GM12878 (cell line): ENCODE measurements at places on chromosomes 12 and 14. TPM values are rescaled to one million over a fixed set of nuclear protein-coding genes. Genes with fewer than 3 reads are reported as not detected.

- no peak overlapping the region for H3K4me3 ChIP-seq
- H3K4me1 ChIP-seq, result no peaks in the 10 kb centered on the region
- DNase-seq, result no peak
- no peaks in the 10 kb centered on the region; the same call in 1 of the 2 replicates for H3K27me3 ChIP-seq
Observed at GRCh38 chr12:32501835-32502333, 102.5 kb downstream of the FGD4 start.

DNA sequence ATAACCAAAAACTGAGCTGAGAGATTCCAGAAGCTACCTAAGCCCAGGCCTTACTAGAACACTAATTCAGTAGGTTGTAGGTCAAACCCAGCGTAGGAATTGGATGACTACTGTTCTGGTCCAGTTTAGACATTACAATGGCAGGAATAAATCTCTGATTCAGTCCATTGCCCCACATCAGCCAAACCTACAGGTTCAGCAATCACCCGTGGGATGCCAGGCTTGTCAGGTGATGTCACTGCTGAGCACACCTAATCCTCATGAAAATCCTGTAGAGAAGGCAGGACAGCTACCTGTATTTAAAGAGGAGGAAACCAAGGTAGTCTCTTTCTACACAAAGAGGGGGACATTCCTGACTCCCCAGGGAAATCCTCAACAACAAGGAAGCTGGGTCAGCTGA is 63.7 kb downstream of the RFX4 start:
- H3K27ac ChIP-seq, result no peak overlapping the region
- no peak overlapping the region for H3K4me3 ChIP-seq
- H3K4me1 ChIP-seq, result no peaks in the 10 kb centered on the region
- DNase-seq, result no peak
- no peaks in the 10 kb centered on the region for H3K27me3 ChIP-seq
- no peaks in the 10 kb centered on the region for H3K36me3 ChIP-seq

Gene KRAS
- total RNA-seq, result 8.3 and 9.4 TPM in 2 replicates

DNA sequence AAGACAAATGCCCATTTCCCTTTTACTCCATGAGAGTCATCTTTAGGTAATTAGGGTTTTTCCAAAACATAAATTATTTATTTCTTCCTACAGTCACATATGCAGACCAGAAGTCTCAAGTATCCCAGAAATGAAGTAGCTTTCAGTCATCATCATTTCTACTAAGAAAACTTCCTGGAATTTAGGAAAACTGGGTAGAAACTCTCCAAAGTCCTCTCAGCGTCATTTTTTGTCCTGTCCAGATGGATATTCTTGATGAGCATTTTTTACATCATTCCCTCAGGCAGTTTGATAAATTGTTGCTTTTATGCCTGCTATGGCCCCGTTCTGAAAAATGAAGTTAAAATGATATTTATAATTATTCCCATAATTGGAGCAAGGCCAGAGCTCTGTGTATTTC is 93.9 kb upstream of the DCN start:
- H3K27me3 ChIP-seq, result no peaks in the 10 kb centered on the region
- H3K4me1 ChIP-seq, result no peaks in the 10 kb centered on the region
- no peak overlapping the region for H3K4me3 ChIP-seq
- no peak overlapping the region for H3K27ac ChIP-seq

GRCh38 chr14:55271572-55272298 is 514 bp downstream of the FBXO34 start:
- no peak for DNase-seq
- peaks cover 26% of the 10 kb centered on the region for H3K4me1 ChIP-seq
- peak overlapping the region; percentile 88 for H3K27ac ChIP-seq
- peak overlapping the region; percentile 93 for H3K4me3 ChIP-seq
- H3K36me3 ChIP-seq, result no peaks in the 10 kb centered on the region

DNA sequence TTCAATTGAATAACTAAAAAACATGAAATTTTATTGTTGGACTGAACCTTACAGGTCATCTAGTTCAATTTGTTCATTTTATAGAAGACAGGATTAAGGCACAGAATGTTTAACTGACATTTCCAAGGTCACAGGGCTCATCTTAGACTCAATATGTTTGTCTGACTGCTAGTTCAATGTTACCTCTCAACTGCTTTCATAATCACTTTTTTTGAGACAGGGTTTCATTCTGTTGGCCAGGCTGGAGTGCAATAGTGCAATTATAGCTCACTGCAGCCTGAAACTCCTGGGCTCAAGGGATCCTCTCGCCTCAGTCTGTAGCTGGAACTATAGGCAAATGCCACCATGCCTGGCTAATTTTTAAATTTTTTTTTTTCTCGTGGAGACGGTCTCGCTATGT is 24.4 kb upstream of the ITGA5 start:
- no peak overlapping the region for H3K4me3 ChIP-seq
- H3K27ac ChIP-seq, result no peak overlapping the region
- H3K36me3 ChIP-seq, result no peaks in the 10 kb centered on the region
- H3K4me1 ChIP-seq, result 0 out of 2 replicates have a peak, but pooled peaks cover 5% of the 10 kb centered on the region
- DNase-seq, result no peak
- no peaks in the 10 kb centered on the region; the same call in 1 of the 2 replicates for H3K27me3 ChIP-seq

Gene RASSF8
- 0.10 TPM in 1 of 2 replicates, not detected in the other for total RNA-seq

DNA sequence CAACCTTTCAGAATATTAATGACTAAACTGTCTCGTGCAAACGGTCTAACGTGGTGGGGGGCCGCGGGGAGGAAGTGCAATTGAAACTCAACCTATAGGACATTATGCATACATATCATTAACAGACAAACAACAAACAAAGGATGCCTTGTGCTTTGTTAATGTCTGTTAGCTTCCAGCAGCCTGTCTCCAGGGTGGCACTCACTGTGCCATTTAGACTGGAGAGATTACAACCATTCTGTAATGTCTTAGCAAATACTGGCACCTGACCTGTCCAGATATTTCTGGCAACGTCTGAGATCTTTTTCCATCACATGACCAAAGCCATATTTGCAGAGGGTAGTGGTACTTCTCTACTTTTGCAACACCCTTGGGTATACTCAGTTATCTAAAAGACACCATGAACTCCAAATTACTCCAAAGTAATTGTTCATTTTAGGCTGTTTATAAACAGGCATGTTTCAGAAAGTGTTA is 11.6 kb downstream of the BHLHE41 start:
- no peaks in the 10 kb centered on the region for H3K36me3 ChIP-seq
- peaks cover 17% of the 10 kb centered on the region for H3K4me1 ChIP-seq
- H3K4me3 ChIP-seq, result peak overlapping the region; percentile 73; the same call in 1 of the 2 replicates
- no peak for DNase-seq
- no peak overlapping the region for H3K27ac ChIP-seq

GRCh38 chr14:76904740-76905569 is 78.7 kb downstream of the LRRC74A start:
- no peaks in the 10 kb centered on the region for H3K36me3 ChIP-seq
- no peaks in the 10 kb centered on the region for H3K27me3 ChIP-seq
- DNase-seq, result peak; percentile 84
- H3K27ac ChIP-seq, result peak overlapping the region; percentile 38
- peaks cover 11% of the 10 kb centered on the region for H3K4me1 ChIP-seq

DNA sequence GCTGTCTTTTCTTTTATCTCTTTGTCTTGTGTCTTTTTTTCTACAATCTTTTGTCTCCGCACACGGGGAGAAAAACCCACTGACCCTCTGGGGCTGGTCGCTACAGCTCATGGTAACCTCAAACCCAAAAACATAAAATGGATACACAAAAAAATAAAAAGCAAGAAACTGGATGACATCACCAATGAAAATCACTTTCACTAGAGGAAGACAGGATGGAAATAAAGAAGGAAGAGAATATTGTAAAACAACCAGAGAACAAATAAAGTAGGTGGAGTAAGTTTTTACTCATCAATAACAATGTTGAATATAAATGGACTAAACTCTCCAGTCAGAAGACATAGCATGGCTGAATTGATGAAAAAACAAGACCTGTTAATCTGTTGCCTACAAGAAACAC is 17.6 kb downstream of the MIPOL1 start:
- H3K4me1 ChIP-seq, result no peaks in the 10 kb centered on the region
- H3K27ac ChIP-seq, result no peak overlapping the region
- no peaks in the 10 kb centered on the region for H3K27me3 ChIP-seq
- no peak overlapping the region for H3K4me3 ChIP-seq
- DNase-seq, result no peak

Gene GALNT16
- 0.03 TPM in 1 of 2 replicates, not detected in the other for total RNA-seq

Gene CLEC6A
- not detected in 2 replicates for total RNA-seq

Gene WNT1
- total RNA-seq, result not detected in 2 replicates

Gene C12orf50
- total RNA-seq, result not detected in 2 replicates

DNA sequence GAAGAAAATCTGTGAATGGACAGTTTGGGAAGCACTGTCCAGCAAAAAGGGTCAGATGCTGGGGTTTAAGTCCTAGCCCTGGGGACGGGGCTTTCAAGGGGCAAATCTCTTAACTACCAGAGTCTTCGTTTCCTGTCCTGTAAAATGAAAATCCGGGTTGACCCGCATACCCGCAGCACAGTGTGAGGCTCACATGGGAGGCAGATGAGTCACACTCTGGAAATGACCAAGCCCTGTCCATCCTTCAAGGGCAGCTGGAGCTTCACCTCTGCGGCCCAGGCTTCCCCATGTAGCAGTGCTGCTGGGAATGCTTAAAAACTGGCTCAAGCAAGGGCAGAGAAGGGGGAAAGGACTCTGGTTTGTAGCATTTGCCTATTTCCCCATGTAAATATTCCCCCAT is 19.0 kb downstream of the FAM181A start:
- no peaks in the 10 kb centered on the region for H3K27me3 ChIP-seq
- peaks cover 3% of the 10 kb centered on the region for H3K4me1 ChIP-seq
- no peak overlapping the region for H3K4me3 ChIP-seq
- no peaks in the 10 kb centered on the region for H3K36me3 ChIP-seq
- no peak for DNase-seq
- no peak overlapping the region for H3K27ac ChIP-seq

- H3K4me1 ChIP-seq, result no peaks in the 10 kb centered on the region
- no peaks in the 10 kb centered on the region for H3K36me3 ChIP-seq
- no peak overlapping the region for H3K27ac ChIP-seq
- H3K27me3 ChIP-seq, result peaks cover 3% of the 10 kb centered on the region
Observed at GRCh38 chr12:54697851-54698250, 49.7 kb upstream of the DCD start.

- peak overlapping the region; percentile 49 for H3K4me3 ChIP-seq
- no peaks in the 10 kb centered on the region for H3K36me3 ChIP-seq
- no peaks in the 10 kb centered on the region; the same call in 1 of the 2 replicates for H3K4me1 ChIP-seq
Observed at GRCh38 chr12:109358154-109358869, 10.6 kb downstream of the MYO1H start.

GRCh38 chr12:94329366-94329765 is 130.3 kb downstream of the CEP83 start:
- H3K36me3 ChIP-seq, result peaks cover 9% of the 10 kb centered on the region; the same call in 1 of the 2 replicates
- H3K27ac ChIP-seq, result no peak overlapping the region
- no peaks in the 10 kb centered on the region for H3K27me3 ChIP-seq
- no peak overlapping the region for H3K4me3 ChIP-seq

Gene AKAP3
- 1.5 TPM in 2 replicates for total RNA-seq

- H3K27me3 ChIP-seq, result no peaks in the 10 kb centered on the region
- H3K4me1 ChIP-seq, result peaks cover 28% of the 10 kb centered on the region
- peak within 1 kb of the TSS; percentile 28; the same call in 1 of the 2 replicates for H3K27ac ChIP-seq
- H3K36me3 ChIP-seq, result no peaks in the 10 kb centered on the region
Observed at GRCh38 chr12:121132601-121133481, at the start of gene P2RX7. Gene P2RX7 (plus strand): TSS chr12:121132876. CDS start chr12:121132971, 95 bp downstream.

DNA sequence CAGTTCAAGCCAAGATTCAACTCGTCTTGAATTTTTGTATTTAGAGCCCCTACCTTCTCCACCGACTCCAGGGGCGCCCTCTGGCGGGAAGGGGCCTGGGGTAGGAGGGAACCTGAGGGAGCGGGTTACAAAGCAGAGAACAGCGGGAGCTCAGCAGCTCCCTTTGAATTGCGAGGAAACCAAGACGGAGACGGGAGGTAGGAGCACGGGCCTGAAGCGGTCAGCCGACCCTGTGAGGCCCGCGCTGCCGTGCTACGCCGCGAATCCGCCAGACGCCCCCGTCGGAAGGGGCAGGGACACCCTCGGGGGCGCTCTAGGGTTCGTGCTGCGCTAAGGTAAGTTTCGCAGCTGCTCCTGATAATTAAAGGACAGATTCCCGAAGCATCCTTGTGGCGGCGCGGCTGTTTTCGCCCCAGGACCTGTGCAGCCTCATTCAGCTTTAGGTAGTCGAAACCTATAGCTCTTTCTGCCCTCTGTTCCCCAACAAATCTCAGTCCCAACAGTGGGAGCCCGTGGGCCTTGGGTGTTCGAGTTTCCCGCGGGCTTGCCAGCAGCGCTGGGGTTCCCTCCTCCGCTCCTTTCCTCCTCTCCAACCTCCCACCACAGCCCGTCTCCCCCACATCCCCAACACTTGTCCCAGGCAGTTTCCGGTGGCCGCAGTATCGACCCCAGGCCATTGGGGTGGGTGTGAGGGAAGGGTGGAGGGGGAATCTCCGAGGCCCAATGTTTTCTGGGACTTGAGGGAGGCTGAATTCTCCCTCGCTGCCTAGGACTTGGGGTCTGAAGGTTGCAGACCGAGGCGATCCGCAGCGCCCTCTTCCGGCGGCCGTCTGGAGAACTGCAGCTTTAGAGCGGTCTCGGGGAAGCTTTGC is 5.1 kb upstream of the NKX2-1 start:
- no peaks in the 10 kb centered on the region for H3K36me3 ChIP-seq
- no peak overlapping the region for H3K4me3 ChIP-seq

DNA sequence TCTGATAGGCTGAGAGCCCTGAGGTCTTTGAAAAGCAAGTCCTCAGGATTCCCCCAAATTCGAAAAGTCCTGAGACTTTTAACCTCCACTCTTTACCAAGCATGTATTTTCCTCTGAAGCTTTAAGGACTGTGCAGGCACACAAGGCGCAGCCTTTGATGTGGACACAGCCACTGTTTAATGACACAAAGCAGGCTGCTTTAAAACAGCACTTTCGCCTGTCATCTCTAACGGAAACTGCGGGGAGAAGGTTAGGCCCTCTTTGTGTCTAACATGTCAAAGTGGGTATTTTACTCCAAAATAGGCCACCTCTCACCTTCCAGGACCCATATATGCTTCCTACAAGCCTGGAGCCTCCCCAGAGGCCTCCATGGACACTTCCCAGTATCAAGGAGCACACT is 159.2 kb downstream of the GCH1 start:
- H3K4me1 ChIP-seq, result no peaks in the 10 kb centered on the region
- H3K4me3 ChIP-seq, result no peak overlapping the region
- H3K27me3 ChIP-seq, result no peaks in the 10 kb centered on the region
- no peaks in the 10 kb centered on the region for H3K36me3 ChIP-seq

Gene GCH1
- 36.8 and 39.1 TPM in 2 replicates for total RNA-seq

Gene RBM23
- 61.4 and 66.1 TPM in 2 replicates for total RNA-seq

Gene C1QL4
- not detected in 2 replicates for total RNA-seq

DNA sequence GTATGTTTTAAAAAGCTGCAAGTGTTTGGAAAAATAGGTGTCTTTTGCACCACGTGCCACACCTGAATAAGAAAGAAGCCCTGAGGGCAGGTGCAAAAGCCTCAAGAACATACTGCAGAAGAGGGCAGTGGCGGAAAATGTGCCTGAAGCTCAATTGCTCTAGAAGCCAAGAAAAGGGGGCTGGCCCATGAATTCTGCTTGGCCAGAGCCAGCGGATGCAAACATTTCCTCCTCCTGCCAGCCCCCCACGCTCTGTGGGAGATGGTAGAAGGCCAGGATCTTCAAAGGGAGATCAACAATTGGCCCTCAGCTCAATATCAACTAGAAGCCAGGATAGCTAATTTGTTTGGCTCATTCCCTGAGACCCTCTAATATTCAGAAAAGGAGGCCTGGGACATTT is 80.3 kb upstream of the TMEM132D start:
- H3K36me3 ChIP-seq, result no peaks in the 10 kb centered on the region
- H3K4me1 ChIP-seq, result no peaks in the 10 kb centered on the region
- H3K4me3 ChIP-seq, result no peak overlapping the region

Gene TOMM20L
- not detected in 2 replicates for total RNA-seq

Gene GLS2
- 3.4 and 3.7 TPM in 2 replicates for total RNA-seq

Gene OASL
- 2.6 and 3.9 TPM in 2 replicates for total RNA-seq

GRCh38 chr12:7130701-7131501 is 730 bp downstream of the CLSTN3 start:
- H3K4me1 ChIP-seq, result peaks cover 13% of the 10 kb centered on the region
- H3K4me3 ChIP-seq, result peak overlapping the region; percentile 85
- peaks cover 5% of the 10 kb centered on the region for H3K36me3 ChIP-seq
- no peaks in the 10 kb centered on the region for H3K27me3 ChIP-seq
- DNase-seq, result no peak
